Activated T-helper 1 cell treated with anti-CD3 and anti-CD28 coated beads, Interleukin-12 subunit alpha, Interleukin-12 subunit beta, Interleukin-2, Interleukin-4 antibody, amounts not matched to agents 30 ng/mL and 10 ng/mL and 1 ng/mL, durations not matched to agents 14 hours and 24 hours and 36 hours (primary cell): ENCODE measurements at places on chromosomes 3 and 15. TPM values are rescaled to one million over a fixed set of nuclear protein-coding genes. Genes with fewer than 3 reads are reported as not detected.
A peak's percentile ranks its signal among the peaks of the same experiment; 100 is the strongest.

GRCh38 chr3:138946663-138947494, at the start of the genes FOXL2 and FOXL2NB:
FOXL2 (minus strand) TSS chr3:138947137; CDS start chr3:138946722, 415 bp downstream.
FOXL2NB (plus strand) TSS chr3:138947217; CDS start chr3:138947365, 148 bp downstream.
- H3K36me3 ChIP-seq, result no peaks in the 10 kb centered on the region
- no peak for DNase-seq
- H3K4me3 ChIP-seq, result peak within 1 kb of the TSS; percentile 50
- H3K27me3 ChIP-seq, result peaks cover 83% of the 10 kb centered on the region
- peaks cover 22% of the 10 kb centered on the region for H3K4me1 ChIP-seq

Gene BCHE
- total RNA-seq, result not detected in 2 replicates

- H3K4me1 ChIP-seq, result peaks cover 34% of the 10 kb centered on the region
- H3K27ac ChIP-seq, result peak overlapping the region; percentile 98
- H3K27me3 ChIP-seq, result peaks cover 38% of the 10 kb centered on the region
- DNase-seq, result peak; percentile 53
These were observed 2.5 kb upstream of the PLCB2 start for GRCh38 chr15:40310001-40310959.

DNA sequence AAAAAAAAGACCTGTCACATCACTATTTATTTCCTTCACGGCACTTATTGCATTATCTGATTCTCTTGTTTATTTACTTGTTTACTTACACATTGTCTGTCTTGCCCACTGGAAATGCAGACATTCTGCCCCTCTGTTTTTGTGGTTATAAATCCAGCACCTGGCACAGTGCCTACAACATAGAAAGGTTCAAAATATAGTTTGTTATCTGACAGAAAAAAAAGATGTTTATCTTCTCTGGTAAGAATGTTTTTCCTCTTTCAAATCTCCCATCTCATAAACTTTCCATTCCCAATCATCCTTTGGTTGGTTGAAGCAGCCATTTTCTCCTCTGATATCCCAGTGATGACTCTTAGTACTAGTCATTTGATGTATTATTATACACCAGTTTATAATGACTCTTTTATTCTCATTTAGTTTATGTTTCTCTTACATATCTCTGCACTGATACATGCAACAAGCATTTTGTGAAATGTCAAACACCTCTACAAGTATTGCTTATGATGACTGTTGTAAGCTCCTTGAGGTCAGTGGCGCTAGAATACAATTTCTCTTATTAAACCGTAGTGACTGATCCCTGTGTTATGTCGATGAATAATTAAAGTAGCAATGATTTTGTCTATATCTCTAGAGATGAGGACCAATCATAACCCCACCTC, 398.4 kb upstream of the TBL1XR1 start:
- peaks cover 6% of the 10 kb centered on the region for H3K36me3 ChIP-seq
- peaks cover 2% of the 10 kb centered on the region for H3K27me3 ChIP-seq
- H3K4me3 ChIP-seq, result no peak overlapping the region
- no peak for DNase-seq

GRCh38 chr3:67384760-67385397, 269.5 kb downstream of the SUCLG2 start:
- H3K27ac ChIP-seq, result no peak overlapping the region
- no peaks in the 10 kb centered on the region for H3K27me3 ChIP-seq
- no peak overlapping the region for H3K4me3 ChIP-seq
- no peak for DNase-seq
- peaks cover 19% of the 10 kb centered on the region for H3K36me3 ChIP-seq
